ENCODE measurements at places on chromosomes 4 and X. TPM values are rescaled to one million over a fixed set of nuclear protein-coding genes. Genes with fewer than 3 reads are reported as not detected.

DNA sequence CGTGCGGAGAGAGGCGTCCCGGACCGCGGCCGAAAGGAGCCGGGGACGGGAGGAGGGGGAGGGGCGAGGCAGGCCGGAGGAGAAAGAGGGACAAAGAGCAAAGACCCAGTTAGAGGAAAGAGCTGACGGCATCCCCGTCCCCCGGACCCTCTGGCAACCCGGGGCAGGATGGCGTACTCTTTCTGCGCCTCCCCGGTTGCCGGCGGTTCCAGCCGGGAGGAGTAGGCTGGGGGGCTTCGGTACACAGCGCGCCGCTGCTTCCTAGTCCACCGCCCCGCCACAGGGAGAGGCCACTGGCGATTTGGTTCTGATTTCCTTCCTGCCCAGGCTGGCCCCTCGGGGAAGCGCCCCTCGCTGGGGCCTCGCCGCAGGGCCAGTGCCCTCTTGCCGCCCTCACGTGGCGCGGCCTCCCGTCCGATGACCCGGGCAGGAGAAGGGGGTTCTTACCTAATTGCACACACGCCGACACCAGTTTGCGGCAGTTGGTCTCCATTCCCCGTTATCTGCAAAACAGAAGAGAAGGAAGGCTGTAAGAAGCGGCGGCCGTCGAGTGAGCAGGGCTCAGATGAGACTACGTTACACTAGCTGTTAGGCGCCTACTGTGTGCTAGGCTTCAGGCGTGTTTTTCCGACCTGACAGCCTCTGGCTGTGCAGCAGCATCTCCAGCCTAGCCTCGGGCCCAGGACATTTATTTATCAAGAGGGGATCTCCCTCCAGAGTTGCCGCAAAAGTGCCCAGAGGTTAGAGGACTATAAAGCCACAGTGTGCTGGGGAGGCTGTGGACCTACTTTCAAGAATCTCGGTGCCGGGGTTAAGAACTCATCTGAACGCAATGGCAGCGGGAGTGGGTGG is 9.9 kb upstream of the PITX2 start:
- no peak for DNase-seq

DNA sequence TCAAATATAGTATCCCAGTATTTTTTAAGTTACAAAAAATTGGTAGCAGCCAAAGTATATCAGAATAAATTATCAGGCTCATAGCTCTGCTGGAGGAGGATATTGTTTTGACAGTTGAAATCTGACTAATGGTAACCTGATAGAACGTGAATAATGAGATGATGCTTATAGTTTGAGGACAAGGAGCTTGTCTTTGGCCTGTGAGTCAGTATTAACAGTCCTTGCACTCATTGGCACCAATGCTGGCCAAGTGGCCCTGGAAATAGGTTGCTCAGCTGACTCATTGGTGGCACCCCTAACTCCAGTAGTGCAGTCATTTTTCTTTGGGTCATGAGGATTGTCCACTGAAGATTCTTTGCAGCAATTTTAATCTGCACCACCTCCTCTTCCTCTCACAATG is 203.3 kb upstream of the JADE1 start:
- DNase-seq, result peak; percentile 24

GRCh38 chrX:13287816-13288215 is 32.0 kb downstream of the ATXN3L start:
- DNase-seq, result no peak

- no peak for DNase-seq
Measured at GRCh38 chr4:38605181-38605752, 58.7 kb upstream of the KLF3 start.

GRCh38 chrX:14529290-14529989 is at the start of gene GLRA2:
Gene GLRA2 (plus strand): TSS chrX:14529536. CDS start chrX:14530058, 522 bp downstream.
- DNase-seq, result no peak

- DNase-seq, result no peak
Measured at GRCh38 chr4:81574991-81575390, 103.3 kb upstream of the RASGEF1B start.

DNA sequence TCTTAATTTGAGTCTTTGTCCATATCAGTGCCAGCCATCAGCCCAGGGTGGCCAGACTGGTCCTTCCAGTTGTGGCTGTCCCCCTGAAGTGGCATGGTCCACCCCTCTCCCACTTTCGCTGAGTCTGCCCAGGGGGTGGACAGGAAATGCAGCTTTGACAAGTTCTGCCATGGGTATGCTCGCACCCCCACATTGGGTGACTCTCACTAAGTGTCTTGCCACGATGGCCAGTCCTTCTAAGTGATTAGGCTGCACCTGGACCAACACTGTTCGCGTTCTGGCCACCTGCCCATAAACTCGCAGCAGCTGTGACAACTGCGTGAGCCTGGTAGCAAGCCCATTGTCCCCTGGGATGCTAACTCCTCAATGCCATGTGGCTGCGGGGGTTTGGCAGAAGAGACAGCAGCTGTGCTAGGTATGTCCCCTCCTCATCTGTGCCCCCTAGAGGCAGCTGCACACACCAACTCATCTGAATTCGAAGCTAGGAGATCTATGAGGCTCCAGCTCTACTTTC is 10.0 kb upstream of the LNX1 start:
- DNase-seq, result peak; percentile 33

PGM2 gene
- polyA plus RNA-seq, result 9.5 TPM

All from H1 (cell line).